ENCODE measurements at places on chromosomes 5 and 9.

- DNase-seq, result no peak
Measured at GRCh38 chr5:131637694-131638093, 2.7 kb upstream of the RAPGEF6 start.

- DNase-seq, result no peak
Measured at GRCh38 chr5:15821506-15821905, 321.5 kb downstream of the FBXL7 start.

DNA sequence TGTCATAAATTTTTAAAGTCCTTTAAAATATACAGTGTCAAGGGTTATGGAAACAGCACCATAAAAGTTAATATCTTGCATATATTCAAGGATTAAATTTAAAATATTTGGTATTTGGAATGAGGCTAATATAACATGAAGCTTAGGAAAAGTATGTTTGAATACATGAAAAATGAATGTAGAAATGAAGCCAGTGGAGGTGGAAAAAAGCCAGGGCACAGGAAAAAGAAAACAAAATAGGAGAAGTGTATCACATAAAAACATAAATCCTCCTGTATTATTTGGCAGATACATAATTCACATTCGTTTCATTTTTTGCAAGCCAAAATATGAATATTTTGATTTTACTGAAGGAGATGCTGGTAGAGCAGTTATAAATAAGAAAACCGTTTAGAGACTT lies 587.0 kb upstream of the ZNF608 start:
- no peak for DNase-seq

GRCh38 chr5:157497875-157498611 lies 38.0 kb downstream of the NIPAL4 start:
- DNase-seq, result no peak

- no peak for DNase-seq
Measured at GRCh38 chr5:34692786-34693185, 36.7 kb downstream of the RAI14 start.

GRCh38 chr5:665541-665955 lies 27.6 kb downstream of the TPPP start:
- no peak for DNase-seq

GRCh38 chr5:113233606-113234005 lies 201.2 kb downstream of the TSSK1B start:
- no peak for DNase-seq

GRCh38 chr5:61319388-61320146 lies 12.5 kb upstream of the ZSWIM6 start:
- DNase-seq, result no peak

DNA sequence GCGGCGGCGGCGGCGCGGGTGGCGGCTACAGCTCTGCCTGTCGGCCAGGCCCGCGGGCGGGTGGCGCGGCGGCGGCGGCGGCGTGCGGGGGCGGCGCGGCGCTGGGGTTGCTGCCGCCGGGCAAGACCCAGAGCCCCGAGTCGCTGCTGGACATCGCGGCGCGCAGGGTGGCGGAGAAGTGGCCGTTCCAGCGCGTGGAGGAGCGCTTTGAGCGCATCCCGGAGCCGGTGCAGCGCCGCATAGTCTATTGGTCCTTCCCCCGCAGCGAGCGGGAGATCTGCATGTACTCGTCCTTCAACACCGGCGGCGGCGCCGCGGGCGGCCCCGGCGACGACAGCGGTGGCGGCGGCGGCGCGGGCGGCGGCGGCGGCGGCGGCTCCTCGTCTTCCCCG lies 296 bp downstream of the ZSWIM6 start:
- no peak for DNase-seq

- DNase-seq, result no peak
Measured at GRCh38 chr5:57325678-57326397, 152.0 kb downstream of the GPBP1 start.

DNA sequence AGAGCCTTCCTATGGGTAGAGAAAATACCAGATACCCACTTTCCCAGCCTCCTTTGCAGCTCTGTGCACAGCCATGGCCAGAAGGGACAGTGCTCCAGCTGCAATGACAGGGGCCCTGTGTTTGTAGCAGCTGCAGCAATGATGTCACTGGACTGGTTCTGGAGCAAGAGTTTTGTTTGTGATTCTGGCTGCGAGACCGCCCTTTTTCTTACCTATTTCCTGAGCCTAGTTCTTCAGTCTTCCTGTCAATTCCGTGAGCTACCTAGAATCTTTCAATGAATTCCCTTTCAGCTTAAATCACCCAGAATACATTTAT lies 10.0 kb upstream of the BOD1 start:
- DNase-seq, result no peak

- DNase-seq, result no peak
Measured at GRCh38 chr5:147509710-147510651, at the start of gene DPYSL3. Gene DPYSL3, minus strand, starts transcription at chr5:147510068. Its CDS starts 210 bp downstream, at chr5:147509858.

DNA sequence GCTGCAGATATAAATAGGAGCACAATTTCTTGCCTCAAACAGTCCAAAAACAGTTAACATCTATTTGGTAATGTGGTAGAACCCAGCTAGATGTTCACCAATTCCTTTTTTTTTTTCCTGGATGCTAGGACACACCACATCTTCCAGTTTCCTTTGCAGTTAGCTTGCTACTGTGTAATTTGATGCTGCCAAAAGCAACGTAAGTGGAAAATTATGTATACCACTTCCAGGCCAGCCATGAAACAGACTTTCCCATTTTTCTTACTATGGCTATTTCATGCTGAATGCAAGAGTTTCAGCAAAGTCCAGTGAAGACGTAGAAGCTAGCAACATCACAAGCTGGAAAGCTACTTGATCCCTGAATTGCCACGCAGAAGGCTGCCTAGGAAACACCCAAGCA lies 667.2 kb downstream of the TLE1 start:
- DNase-seq, result no peak

DNA sequence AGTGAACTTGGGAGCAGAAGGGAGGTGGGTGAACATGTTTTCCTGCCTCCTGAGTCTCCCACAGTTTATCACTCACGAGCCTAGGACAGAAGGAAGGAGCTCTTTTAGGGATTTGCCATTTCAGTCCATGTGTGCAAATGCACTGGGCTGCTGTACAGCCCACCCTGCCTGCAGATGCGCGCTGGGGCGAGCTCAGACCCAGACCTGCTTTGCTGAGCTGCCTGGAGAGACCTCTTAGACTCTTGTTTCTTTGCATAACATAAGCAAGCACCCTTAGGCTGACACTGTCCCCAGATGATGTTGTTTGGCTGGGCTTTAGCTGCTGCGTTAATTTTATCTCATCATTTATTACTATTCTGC lies 199.0 kb downstream of the CACNA1B start:
- DNase-seq, result no peak

GRCh38 chr5:118647587-118647986 lies 340.8 kb downstream of the DTWD2 start:
- no peak for DNase-seq

DNA sequence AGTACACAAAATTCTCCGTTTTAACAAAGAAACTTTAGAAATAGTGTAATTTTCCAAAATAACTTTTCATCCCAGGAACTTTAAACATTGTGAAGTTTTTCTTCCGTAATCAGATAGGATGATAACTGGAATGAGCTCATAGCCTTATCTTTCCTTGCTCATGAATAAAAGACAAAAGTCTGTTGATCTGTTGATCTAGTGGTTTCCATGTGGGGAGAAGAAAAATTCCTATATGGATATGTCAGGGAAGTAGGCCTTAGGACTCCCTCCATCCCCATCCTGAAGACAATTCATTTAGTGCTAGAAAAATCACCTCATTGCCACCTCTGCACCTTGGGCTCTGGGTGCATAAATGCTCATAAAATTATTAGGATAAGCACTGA lies 266.6 kb downstream of the SMARCA2 start:
- DNase-seq, result no peak

GRCh38 chr9:136522314-136523237 lies 23.3 kb downstream of the NOTCH1 start:
- no peak for DNase-seq

GRCh38 chr5:155728146-155728856 lies 598.7 kb upstream of the SGCD start:
- no peak for DNase-seq

DNA sequence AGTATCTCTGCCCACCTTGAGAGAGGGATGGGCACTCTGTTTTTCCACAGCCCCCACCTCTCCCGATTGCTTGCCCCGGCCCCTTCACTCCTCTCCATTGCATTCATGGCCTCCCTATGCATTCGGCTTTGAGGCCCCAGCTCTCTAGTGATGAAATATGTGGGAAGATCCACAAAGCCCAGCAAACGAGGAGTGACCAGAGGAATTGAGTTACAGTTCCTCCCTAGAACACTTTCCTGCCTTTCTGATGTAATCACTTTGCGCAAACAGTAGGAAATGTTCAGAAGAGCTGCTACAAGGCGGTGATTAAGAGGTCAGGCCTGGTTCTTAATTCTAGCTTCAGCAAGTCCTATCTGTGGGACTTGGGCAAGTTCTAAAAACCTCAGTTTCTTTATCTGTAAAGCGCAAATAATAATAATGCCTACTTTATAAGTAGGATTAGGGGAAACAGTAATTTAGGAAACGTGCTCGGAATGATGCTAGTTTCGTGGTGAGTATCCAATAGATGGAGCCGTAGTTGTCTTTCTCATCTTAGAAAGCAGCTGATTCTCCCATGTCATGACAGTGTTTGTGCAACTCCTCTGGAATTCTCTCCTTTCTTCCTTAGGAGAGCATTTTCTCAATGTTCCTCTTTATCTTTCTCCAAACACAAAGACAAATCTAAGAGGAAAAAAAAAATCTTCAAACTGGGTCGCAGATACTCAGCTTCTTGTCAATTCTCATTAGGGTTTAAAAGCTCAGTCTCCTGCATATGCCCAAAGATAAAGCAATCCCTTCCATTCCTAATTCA lies 99.5 kb upstream of the MSX2 start:
- no peak for DNase-seq

GRCh38 chr5:14582797-14583137 lies 1.2 kb downstream of the OTULINL start:
- DNase-seq, result no peak

DNA sequence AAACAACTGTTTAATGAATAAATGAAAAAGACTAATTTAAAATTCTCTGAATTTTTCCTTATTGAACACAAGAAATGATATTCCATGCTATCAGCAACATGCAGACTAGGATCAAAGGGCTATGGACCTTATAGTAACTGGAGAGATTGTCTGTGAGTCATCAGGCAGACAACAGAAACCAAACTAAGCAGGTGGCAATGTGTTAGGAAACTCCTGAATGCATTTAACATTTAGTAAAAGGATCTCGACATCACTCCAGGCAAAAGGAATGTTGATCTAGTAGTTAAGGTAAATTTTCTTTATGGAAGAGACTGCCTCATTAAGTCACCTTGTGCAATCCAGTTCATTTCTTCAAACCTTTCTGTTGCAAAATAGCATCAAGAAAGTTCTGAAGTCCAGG lies 58.4 kb downstream of the ARL15 start:
- no peak for DNase-seq

- DNase-seq, result no peak
Measured at GRCh38 chr5:80103371-80103770, 68.2 kb downstream of the THBS4 start.

DNA sequence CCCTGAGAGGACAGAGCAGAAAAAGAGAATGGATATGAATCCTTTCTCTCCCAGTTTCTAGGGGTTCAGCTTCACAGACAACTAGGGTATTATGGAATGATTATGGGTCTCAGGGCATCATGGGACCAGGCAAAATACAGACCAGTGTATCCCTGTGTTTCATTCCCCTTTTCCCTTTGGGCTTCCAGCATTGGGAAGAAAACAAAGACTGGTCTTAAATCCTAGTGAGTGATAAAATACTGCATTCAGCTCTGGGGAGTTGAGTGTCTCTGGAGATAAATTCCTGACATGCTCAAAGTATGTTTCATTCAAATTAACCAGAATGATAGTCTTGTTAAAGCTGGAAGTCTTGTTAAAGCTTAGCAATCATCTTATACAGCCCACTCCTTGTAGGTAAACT lies 2.4 kb upstream of the POU4F3 start:
- no peak for DNase-seq

DNA sequence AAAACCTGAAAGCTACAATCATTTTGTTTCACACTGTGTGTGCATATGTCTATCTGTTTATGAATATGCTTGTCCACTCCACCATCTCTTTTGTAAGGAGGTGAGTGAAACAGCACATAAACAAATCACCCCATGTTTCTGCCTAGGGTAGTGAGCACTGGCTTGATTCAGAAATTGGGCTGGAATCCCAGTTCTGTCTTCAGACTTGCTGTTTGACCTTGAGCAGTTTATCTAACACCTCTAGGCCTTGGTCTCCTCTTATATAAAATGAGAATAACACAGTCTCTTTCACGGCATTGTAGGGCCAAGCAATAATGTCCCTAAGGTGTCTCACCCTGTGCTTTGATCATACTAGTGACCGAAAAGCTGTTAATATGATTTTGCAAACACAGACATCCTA lies 61.2 kb downstream of the ZNF366 start:
- DNase-seq, result no peak

DNA sequence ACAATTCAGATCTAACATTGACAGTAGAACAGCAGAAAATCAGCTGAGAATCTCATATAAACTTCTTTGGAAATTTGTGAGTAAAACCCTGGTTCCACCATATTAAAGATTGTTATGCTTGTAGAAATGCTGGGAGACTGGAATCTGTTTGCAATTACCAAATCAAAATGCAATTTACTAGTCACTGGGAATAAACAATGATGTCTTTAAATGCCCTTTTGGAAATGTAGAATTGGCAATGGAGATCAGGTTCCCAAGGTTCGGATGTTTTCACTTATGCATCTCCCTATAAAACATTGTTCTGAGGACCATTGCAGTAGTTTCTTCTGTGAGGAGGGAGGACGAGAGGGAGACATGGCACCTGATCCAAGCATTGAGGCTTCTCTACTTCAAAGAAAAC lies 384.4 kb downstream of the TMEM167A start:
- no peak for DNase-seq

DNA sequence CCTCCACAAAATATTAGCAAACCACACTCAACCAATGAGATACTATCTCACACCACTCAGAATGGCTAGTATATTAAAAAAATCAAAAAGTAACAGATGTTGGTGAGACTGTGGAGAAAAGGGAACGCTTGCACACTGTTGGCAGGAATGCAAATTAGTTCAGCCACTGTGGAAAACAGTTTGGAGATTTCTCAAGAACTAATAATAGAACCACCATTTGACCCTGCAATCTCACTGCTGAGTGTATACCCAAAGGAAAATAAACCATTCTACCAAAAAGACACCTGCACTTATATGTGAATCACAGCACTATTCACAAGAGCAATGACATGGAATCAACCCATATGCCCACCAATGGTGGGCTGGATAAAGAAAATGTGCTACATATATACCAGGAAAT lies 393.5 kb downstream of the PDE4D start:
- DNase-seq, result no peak

- DNase-seq, result no peak
Measured at GRCh38 chr5:171596391-171596878, 177.0 kb downstream of the FGF18 start.
